Placental pericyte (primary cell): ENCODE measurements at places on chromosomes 7 and 10. TPM values are rescaled to one million over a fixed set of nuclear protein-coding genes. Genes with fewer than 3 reads are reported as not detected.

IFIT2 gene
- 2.7 and 7.4 TPM in 2 replicates for total RNA-seq

LLCFC1 gene
- total RNA-seq = not detected in 2 replicates

ITGA8 gene
- under 0.01 and 13.9 TPM in 2 replicates for total RNA-seq

GPC2 gene
- total RNA-seq = 0.66 and 1.9 TPM in 2 replicates

WAC gene
- 60.8 and 80.9 TPM in 2 replicates for total RNA-seq

ZKSCAN5 gene
- total RNA-seq = 16.0 and 16.9 TPM in 2 replicates

AKAP9 gene
- 31.3 and 48.2 TPM in 2 replicates for total RNA-seq

PGAM2 gene
- 0.44 TPM in 1 of 2 replicates, not detected in the other for total RNA-seq

CREM gene
- 21.4 and 37.8 TPM in 2 replicates for total RNA-seq

PSD gene
- total RNA-seq = 1.1 and 2.3 TPM in 2 replicates

CCL24 gene
- total RNA-seq = 0.44 TPM in 1 of 2 replicates, not detected in the other

C1QL3 gene
- total RNA-seq = not detected in 2 replicates

GBX1 gene
- total RNA-seq = not detected in 2 replicates

CLEC5A gene
- total RNA-seq = not detected in 2 replicates
